M059J (cell line): ENCODE measurements at places on chromosomes 4 and X. TPM values are rescaled to one million over a fixed set of nuclear protein-coding genes. Genes with fewer than 3 reads are reported as not detected.

The C1QTNF7 gene
- total RNA-seq, result not detected in 2 replicates

The NAP1L2 gene
- 0.12 and 0.62 TPM in 2 replicates for total RNA-seq

The PRDM8 gene
- total RNA-seq, result 5.5 and 10.6 TPM in 2 replicates

The PDGFC gene
- total RNA-seq, result 88.7 and 162 TPM in 2 replicates

The FAM9C gene
- not detected in 2 replicates for total RNA-seq

The CSAG3 gene
- 2.6 and 3.2 TPM in 2 replicates for total RNA-seq

The SMR3B gene
- not detected in 2 replicates for total RNA-seq

The QDPR gene
- 2.8 and 8.3 TPM in 2 replicates for total RNA-seq

The BTK gene
- 0.05 TPM in 1 of 2 replicates, not detected in the other for total RNA-seq

The GABRG1 gene
- total RNA-seq, result not detected in 2 replicates

The LNX1 gene
- total RNA-seq, result 0.39 and 1.7 TPM in 2 replicates

The HAND2 gene
- total RNA-seq, result not detected in 2 replicates
